Ovary (tissue), 10 donors: ENCODE measurements at places on chromosomes 11 and 22. TPM values are rescaled to one million over a fixed set of nuclear protein-coding genes. Genes with fewer than 3 reads are reported as not detected.

GRCh38 chr22:28962042-28962554, 78.7 kb downstream of the ZNRF3 start:
- H3K4me3 ChIP-seq: no peak overlapping the region
- no peaks in the 10 kb centered on the region for H3K36me3 ChIP-seq
- no peaks in the 10 kb centered on the region for H3K4me1 ChIP-seq
- no peaks in the 10 kb centered on the region for H3K27me3 ChIP-seq
- no peak for DNase-seq
- H3K27ac ChIP-seq: no peak overlapping the region

GRCh38 chr11:27857588-27857987, 157.3 kb upstream of the BDNF start:
- H3K4me1 ChIP-seq: no peaks in the 10 kb centered on the region
- no peak overlapping the region for H3K4me3 ChIP-seq
- no peak overlapping the region for H3K27ac ChIP-seq
- H3K27me3 ChIP-seq: no peaks in the 10 kb centered on the region
- DNase-seq: no peak

DNA sequence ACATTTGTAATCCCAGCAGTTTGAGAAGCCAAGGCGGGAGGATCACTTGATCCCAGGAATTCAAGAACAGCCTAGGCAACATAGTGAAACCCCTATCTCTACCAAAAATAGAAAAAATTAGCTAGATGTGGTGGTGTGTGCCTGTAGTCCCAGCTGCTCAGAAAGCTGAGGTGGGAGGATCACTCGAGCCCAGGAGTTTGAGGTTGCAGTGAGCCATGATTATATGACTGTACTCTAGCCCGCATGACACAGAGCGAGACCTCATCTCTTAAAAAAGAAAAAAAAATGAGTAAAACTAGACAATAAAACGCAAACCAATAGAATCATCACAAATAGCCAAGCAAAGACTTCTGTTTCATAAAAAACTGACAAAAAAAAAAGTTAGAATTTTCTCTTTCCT, 21.8 kb downstream of the NUCB2 start:
- no peak for DNase-seq
- H3K4me3 ChIP-seq: no peak overlapping the region
- H3K27me3 ChIP-seq: no peaks in the 10 kb centered on the region
- no peaks in the 10 kb centered on the region for H3K4me1 ChIP-seq

GRCh38 chr11:117226388-117227385, 5.2 kb downstream of the PCSK7 start:
- no peak overlapping the region for H3K4me3 ChIP-seq
- no peaks in the 10 kb centered on the region for H3K27me3 ChIP-seq
- H3K4me1 ChIP-seq: peaks cover 4% of the 10 kb centered on the region

DNA sequence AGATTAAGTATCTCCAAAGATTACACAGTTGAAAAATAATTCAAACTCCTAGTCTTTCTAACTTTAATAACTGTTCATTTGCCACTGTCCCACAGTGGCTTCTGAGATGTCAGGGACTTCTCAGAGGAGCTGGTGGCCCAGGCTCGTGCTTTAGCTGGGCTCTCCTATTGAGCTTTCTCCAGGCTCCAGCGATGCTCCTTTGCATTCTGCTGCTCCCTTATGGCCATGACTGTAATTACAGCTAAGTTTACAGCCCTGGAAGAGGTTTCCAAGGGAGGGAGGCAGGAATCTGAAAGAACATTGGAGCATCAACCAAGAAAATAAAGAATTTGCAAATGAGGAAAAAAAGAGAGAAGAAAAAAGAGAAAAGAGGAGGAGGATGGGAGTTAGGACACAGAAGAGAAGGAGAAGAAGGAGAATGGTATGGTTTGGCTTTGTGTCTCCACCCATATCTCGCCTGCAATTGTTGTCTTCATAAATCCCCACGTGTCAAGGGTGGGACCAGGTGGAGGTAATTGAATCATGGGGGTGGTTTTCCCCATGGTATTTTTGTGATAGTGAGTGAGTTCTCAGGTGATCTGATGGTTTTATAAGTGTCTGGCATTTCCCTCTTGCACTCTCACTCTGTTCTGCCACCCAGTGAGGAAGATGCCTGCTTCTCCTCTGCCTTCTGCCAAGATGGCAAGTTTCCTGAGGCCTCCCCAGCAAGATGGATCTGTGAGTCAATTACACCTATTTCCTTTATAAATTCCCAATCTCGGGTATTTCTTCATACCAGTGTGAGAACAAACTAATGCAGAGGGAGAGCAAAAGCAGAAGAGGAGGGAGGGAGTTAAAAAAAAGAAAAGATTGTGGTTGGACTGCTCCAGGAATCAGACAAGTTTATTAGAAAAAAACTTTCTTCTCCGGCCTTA, 857.0 kb downstream of the KCNA4 start:
- H3K27me3 ChIP-seq: no peaks in the 10 kb centered on the region
- no peaks in the 10 kb centered on the region for H3K36me3 ChIP-seq
- H3K27ac ChIP-seq: no peak overlapping the region
- DNase-seq: peak; percentile 16
- no peaks in the 10 kb centered on the region for H3K4me1 ChIP-seq

- no peak for DNase-seq
- H3K27me3 ChIP-seq: no peaks in the 10 kb centered on the region
- H3K4me3 ChIP-seq: no peak overlapping the region
Measured at GRCh38 chr22:22823131-22823810, 64.3 kb upstream of the IGLL5 start.

- H3K27ac ChIP-seq: no peak overlapping the region
- no peaks in the 10 kb centered on the region for H3K4me1 ChIP-seq
- H3K4me3 ChIP-seq: no peak overlapping the region
- no peak for DNase-seq
- no peaks in the 10 kb centered on the region for H3K27me3 ChIP-seq
Measured at GRCh38 chr22:20882855-20883254, 24.0 kb downstream of the SNAP29 start.

- H3K27ac ChIP-seq: no peak overlapping the region
- H3K36me3 ChIP-seq: no peaks in the 10 kb centered on the region
- no peak overlapping the region for H3K4me3 ChIP-seq
Measured at GRCh38 chr22:24033731-24034130, 22.6 kb downstream of the CABIN1 start.

- H3K4me1 ChIP-seq: no peaks in the 10 kb centered on the region
- no peaks in the 10 kb centered on the region for H3K27me3 ChIP-seq
- no peaks in the 10 kb centered on the region for H3K36me3 ChIP-seq
- DNase-seq: no peak
- no peak overlapping the region for H3K27ac ChIP-seq
- H3K4me3 ChIP-seq: no peak overlapping the region
Measured at GRCh38 chr11:67651976-67652781, 1.6 kb upstream of the ACY3 start.

GRCh38 chr11:5622802-5623201, 2.0 kb upstream of the TRIM34 start:
- H3K4me3 ChIP-seq: no peak overlapping the region
- H3K36me3 ChIP-seq: no peaks in the 10 kb centered on the region
- no peaks in the 10 kb centered on the region for H3K27me3 ChIP-seq
- H3K27ac ChIP-seq: no peak overlapping the region

DNA sequence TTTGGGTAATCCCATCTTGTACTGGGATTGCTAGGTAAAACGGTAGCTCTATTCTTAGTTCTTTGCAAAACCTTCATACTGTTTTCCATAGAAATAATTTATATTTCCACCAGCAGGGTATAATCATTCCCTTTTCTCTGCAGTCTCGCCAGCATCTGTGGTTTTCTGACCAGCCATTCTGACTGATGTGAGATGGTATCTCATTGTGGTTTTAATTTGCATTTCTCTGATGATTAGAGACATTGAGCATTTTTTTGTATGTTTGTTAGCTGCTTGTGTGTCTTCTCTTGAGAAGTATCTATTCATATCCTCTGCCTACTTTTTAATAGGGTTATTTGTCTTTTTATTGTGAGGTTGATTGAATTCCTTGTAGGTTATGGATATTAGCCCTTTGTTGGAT, 220.9 kb downstream of the PGR start:
- no peaks in the 10 kb centered on the region for H3K4me1 ChIP-seq
- H3K36me3 ChIP-seq: no peaks in the 10 kb centered on the region
- no peak overlapping the region for H3K4me3 ChIP-seq
- H3K27ac ChIP-seq: no peak overlapping the region
- no peaks in the 10 kb centered on the region for H3K27me3 ChIP-seq

DNA sequence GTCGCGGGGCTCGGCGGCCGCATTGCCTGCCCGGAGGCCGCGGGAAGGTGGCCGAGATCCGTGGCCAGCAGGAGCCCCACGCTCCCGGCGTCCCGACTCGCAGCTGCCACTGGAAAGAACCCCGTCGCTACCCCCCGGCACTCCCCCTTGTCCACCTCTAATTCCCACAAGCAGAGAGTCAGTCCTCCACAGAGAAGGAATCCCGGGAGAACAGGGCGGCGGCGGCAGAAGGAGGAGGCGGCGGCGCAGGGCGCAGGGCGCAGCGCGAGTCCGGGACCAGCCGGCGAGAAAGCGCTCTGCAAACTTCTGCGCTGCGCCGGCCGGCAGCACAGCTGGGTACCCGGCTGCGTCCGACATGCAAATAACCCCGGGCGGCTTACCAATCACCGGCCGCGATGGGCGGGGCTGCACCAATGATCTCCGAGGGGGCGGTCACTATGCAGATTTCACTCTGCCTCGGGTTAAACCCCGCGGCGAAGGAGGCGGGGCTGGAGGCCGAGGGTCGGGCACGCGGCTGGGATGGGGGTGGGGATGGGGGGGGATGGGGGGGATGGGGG, at the start of gene ABTB2:
Gene ABTB2, minus strand, starts transcription at position 310 of the 557 bp plus-strand sequence.
- no peaks in the 10 kb centered on the region for H3K27me3 ChIP-seq
- H3K36me3 ChIP-seq: no peaks in the 10 kb centered on the region
- DNase-seq: peak; percentile 98
- peak within 1 kb of the TSS; percentile 83 for H3K27ac ChIP-seq

- H3K36me3 ChIP-seq: no peaks in the 10 kb centered on the region
- H3K27me3 ChIP-seq: no peaks in the 10 kb centered on the region
- H3K4me3 ChIP-seq: no peak overlapping the region
- H3K4me1 ChIP-seq: peaks cover 20% of the 10 kb centered on the region
- H3K27ac ChIP-seq: no peak overlapping the region
Measured at GRCh38 chr22:29912605-29913398, 29.8 kb downstream of the MTMR3 start.

- H3K4me3 ChIP-seq: no peak overlapping the region
- DNase-seq: no peak
- no peaks in the 10 kb centered on the region for H3K36me3 ChIP-seq
- H3K27me3 ChIP-seq: no peaks in the 10 kb centered on the region
- H3K27ac ChIP-seq: no peak overlapping the region
Measured at GRCh38 chr11:116110802-116111201, 606.6 kb upstream of the CADM1 start.

GRCh38 chr11:12950670-12951069, 58.4 kb upstream of the RASSF10 start:
- H3K4me3 ChIP-seq: no peak overlapping the region
- no peaks in the 10 kb centered on the region for H3K27me3 ChIP-seq
- H3K27ac ChIP-seq: no peak overlapping the region
- no peaks in the 10 kb centered on the region for H3K36me3 ChIP-seq

Gene RBFOX2
- total RNA-seq: 137 TPM

Gene OR6A2
- 0.17 TPM for total RNA-seq

Gene CHRM4
- 0.20 TPM for total RNA-seq

Gene C1QTNF4
- total RNA-seq: 12.0 TPM
